Gastroesophageal sphincter (tissue), 4 donors: ENCODE measurements at places on chromosomes 6 and 20.

DNA sequence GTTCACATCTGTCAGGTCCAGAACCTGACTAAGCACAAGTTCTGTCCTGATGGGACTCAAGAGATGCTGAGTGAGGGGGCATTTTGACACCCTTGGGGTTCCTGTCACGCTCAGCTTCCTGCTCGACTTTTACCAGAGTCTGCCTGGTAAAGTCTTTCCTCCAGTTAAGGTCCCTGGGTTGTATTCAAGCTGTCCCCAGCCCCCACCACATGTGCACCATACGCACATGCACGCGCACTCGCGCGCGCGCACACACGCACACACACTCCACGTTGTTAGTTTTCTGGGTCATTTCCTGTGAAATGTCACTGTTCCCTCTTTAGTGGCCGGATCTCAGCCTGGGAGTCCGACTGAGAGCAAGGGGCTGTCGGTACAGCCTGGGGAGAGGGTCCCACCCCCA lies 166.1 kb downstream of the GMPR start:
- H3K27me3 ChIP-seq = no peaks in the 10 kb centered on the region
- ATAC-seq = no peak
- H3K36me3 ChIP-seq = no peaks in the 10 kb centered on the region

- no peak for ATAC-seq
- H3K36me3 ChIP-seq = no peaks in the 10 kb centered on the region
- H3K27ac ChIP-seq = no peak overlapping the region
- peaks cover 41% of the 10 kb centered on the region for H3K4me1 ChIP-seq
- H3K27me3 ChIP-seq = no peaks in the 10 kb centered on the region
- no peak overlapping the region for H3K4me3 ChIP-seq
Measured at GRCh38 chr6:170051229-170052172, 239.4 kb downstream of the DLL1 start.

DNA sequence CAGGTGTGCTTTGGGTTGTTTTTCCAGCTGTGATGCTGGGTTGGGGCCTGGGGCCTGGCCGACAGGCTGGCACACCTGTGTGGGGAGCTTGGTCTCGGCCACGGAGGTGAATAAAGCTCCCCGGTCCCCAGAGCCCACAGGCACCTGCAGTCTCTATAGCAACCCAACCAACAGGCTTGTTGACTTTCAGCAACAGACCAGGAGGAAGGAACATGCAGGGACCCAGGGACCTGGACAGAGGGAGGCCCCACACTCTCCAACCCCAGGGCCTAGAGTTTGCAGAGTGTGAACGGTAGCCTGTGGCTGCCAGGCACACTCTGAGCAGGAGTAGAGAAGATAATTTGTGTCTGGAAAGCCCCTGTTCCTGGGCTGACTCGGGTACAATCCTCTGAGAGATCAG lies 14.6 kb upstream of the SYNJ2 start:
- H3K36me3 ChIP-seq = no peaks in the 10 kb centered on the region
- H3K27ac ChIP-seq = no peak overlapping the region
- no peaks in the 10 kb centered on the region for H3K4me1 ChIP-seq
- no peaks in the 10 kb centered on the region for H3K27me3 ChIP-seq
- H3K4me3 ChIP-seq = no peak overlapping the region

DNA sequence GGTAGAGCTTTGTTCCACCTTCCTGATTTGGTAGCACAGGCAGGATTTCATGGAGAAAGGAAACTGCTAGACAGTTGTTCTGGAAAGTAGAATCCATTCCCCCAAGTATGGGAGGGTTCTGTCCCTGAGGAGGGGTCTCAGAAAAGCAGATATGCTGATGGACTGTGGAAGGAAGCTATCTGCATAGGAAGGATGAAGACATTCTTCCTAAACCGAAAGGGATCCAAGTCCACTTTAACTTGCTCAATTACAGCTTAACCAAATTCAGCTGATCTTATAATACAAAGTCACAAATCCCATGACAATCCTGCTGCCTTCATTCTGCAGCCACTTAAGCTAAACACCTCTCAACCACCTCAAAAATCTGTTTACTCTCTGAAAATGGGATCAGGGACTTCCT lies 2.6 kb downstream of the MAN1A1 start:
- peak overlapping the region; percentile 96 for H3K4me3 ChIP-seq
- no peaks in the 10 kb centered on the region for H3K36me3 ChIP-seq
- H3K4me1 ChIP-seq = peaks cover 7% of the 10 kb centered on the region
- peak overlapping the region; percentile 97 for H3K27ac ChIP-seq

DNA sequence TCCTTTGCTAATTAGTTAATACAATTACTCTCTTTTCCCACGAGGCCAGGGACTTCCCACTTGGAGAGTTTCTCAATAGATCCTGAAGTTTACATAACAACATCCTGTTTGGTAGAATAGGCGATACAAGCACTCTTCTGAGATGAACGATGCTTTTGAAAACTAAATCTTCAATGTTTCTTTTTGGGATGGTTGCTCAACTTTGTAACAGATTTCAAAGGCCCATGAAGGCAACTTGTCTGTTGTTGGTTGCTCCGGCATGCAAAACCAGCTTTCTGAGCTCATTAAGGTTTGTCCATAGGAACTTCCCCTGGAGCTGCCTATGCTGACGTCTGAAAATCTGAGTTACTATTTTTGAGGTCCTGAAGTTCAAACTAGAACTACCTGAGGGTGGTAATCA lies 25.9 kb upstream of the ROS1 start:
- no peaks in the 10 kb centered on the region for H3K4me1 ChIP-seq
- H3K4me3 ChIP-seq = no peak overlapping the region
- H3K27me3 ChIP-seq = peaks cover 29% of the 10 kb centered on the region
- H3K36me3 ChIP-seq = no peaks in the 10 kb centered on the region
